Activated naive CD8-positive, alpha-beta T cell treated with anti-CD3 and anti-CD28 coated beads, Interleukin-2, amount 50 U/mL, for 16 hours (primary cell): ENCODE measurements at places on chromosomes 11 and 22.
A peak's percentile ranks its signal among the peaks of the same experiment; 100 is the strongest.

DNA sequence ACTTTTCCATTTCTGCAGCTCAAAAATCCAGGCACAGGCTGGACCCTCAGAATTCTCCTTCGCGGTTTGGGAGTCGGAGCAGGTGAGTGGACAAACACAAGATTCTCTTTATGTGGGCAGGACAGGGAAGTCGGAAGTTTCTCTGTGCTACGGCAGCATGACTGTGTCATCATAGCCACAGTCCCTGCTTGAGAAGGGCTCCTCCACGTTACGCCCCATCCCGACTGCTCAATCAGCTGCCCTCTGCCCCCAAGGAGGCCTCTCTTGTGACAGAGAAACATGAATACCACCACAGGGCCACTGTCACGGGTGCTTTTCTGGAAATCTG, 89.0 kb upstream of the SHISAL1 start:
- DNase-seq: no peak

GRCh38 chr22:37051391-37052385, at the start of gene KCTD17:
Gene KCTD17, plus strand, starts transcription at chr22:37051742. Its CDS starts 19 bp downstream, at chr22:37051761.
- peak; percentile 45 for DNase-seq

- no peak for DNase-seq
These were observed 93.8 kb downstream of the MIAT start for GRCh38 chr22:26751217-26751616.

DNA sequence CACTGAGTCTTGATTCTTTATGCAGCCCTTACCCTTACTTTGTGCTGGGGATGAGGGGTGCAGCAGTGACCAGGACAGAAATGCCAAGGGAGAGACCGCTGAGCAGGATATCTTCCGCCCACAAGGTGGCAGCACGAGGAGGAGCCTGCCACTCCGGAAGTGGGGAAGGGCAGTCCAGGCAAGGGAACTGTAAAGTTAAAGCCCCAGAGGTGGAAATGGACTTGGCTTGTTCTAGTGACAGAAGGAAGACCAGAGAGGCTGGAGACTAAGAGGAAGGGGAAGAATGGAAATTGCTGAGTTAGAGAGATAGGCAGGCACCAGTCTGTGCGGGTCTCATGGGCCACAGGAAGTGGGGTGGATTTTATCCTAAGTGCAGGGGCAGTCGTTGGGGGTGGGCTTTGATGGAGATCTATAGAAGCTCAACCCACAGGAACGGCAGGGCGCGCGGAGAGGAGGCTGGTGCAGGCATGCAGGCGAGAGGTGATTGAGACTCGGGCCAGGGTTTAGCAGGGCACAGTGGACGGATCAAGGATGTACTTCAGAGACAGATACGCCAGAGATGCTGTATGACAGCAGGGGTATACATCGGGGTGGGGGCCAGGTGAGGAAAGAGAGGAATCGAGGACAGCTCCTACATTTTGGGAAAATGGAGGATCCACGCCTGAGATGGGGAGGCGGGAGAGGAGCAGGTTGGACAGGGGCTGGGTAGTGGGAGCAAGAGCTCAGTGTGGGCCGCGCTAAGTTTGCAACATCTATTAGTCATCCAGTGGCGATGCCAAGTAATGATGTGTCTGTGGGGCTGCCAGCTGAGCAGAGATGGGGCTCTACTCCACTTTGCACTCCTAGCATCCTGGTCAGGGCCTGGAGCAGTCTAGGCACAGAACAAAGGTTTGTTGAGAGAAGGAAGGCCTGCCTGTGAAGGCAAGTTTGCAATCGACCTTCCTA, 3.3 kb upstream of the GRK2 start:
- DNase-seq: no peak

- DNase-seq: no peak
These were observed 59.6 kb downstream of the PISD start for GRCh38 chr22:31602259-31602952.

DNA sequence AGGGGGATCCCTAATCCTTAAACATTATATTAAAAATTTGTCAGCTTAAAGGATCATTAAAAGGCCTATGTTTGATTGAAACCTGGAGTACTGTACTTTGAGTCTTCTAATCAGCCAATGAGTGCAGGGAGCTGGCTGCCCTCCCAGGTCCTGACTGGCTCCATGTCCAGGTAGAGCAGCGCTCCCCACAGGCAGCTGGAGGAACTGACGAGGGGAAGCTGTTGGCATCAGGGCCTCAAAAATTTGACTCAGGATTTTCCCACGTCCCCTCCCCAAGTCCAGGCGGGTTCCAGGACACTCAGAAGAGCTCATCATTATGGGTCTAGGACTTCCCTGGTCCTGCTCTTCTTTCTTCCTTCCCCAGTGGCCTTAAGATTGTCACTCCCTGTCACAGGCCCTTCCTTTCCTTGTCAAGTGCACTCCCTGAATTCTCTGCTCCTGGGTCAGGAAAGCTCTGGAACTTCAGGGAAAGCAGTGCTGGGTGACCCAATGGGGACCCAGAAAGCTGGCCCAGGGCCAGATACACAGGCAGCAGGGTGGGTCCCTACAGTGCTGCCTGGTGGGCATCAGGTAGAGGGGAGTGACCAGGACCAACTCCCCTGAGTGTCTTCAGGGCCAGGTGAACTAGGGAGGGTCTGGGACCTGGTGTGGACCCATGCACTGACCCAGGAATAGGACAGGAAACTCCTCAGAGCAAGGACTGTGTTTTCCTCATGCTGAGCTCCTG, 65.5 kb downstream of the GGTLC2 start:
- no peak for DNase-seq

GRCh38 chr22:47051441-47052071, 289.1 kb downstream of the TBC1D22A start:
- no peak for DNase-seq

- DNase-seq: no peak
These were observed 78.4 kb downstream of the IGLL1 start for GRCh38 chr22:23501708-23502107.

DNA sequence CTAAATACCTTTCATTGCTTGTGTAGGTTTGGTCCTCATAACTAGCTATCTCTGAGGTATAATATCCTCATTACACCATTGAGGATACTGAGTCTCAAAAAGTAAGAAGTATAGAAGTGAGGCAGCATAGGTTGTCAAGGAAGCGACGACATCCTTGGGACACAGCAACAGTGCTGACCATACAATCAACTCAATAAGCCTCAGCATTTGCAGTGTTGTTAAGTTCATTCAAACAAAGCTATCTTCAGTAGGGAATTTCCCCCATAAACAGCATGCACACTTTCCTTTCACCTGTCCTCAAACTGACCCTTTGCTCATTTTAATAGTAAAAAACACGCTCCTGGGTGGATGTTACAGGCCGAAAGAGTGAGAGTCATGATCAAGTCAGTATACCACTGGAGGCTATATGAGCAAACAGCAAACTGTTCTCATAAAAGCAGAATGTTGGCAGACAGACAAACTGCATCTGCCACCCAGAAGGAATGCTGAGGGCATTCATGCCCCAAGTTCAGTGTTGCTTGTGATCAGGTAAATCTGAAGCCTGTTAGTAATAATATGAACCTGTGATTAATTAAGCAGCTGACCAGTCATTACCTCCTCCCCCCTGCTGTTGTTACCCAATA, 756.2 kb upstream of the TENM4 start:
- DNase-seq: no peak

DNA sequence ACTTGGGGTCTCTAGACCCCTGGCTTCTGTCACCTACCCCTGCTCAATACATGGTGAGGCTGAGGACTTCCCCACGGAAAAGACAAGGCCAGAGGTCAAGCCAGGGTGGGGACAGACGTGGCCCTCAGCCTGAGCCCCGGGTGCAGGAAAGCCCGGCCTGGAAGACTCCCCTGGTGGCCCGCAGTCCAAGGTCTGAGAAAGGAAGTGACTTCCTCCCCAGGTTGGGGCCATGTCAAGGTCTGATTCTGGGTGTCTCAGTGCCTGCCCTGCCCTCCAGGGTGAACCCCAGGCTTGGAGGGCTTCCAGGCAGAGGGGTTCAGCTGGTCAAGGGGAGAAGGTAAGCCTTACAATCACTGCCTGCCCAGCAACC, 3.9 kb downstream of the CTSD start:
- no peak for DNase-seq

DNA sequence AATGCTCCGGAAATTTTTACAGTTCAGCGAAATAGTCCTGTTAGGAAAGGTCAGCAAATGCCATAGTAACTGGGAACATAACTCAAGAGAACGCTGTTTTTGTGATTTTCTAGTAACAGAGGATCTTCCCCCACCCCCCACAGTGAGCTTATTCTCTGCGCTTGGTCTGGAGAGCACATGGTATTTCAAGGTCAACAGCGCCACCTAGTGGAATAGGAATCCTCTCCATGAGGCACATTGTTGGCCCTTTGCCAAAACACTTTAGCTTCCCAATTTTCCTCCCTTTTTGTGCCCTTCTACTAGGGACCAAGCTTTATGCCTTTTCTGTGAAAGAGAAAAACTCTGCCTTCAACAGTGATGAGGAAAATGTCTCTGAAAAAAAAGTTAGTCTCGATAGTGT, 13.2 kb upstream of the OR4C12 start:
- no peak for DNase-seq

DNA sequence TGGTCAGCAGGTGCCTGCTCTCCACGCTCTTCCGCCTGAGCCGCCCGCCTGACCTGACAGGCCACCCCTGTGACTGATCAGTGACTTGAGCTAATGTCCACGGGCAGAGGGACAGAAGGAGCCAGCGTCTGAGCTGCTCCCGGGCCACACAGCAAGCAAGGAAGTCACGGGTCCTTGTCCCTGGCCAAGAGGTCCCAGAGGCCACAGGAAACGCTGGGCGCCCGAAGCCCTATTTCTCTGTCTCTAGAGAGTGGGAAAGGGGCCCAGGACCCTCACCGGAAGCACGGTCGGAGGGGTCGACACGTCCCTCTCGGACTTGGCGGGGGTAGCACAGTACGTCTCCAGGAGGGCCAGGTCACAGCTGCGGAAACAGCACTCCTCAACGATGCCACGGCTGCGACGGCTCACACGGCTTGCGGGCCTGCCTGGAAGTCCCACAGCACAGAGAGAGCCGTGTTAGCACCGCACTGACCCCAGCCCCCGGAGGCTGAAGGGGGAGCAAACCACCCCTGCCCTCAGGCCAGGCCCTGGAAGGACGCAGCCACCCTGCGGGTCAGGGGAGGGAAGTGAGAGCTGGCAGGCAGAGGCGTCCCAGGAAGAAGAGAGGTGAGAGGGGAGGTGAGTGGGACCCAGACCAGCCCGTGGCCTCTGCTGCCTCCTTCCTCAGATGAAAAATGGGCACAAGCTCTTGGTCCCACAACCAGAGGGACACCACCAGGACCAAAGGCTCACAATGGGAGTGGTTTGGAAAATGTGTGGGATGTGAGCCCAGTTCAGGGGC, 5.8 kb downstream of the IGF2 start:
- DNase-seq: no peak

GRCh38 chr11:111167666-111168065, 77.9 kb upstream of the POU2AF2 start:
- no peak for DNase-seq

DNA sequence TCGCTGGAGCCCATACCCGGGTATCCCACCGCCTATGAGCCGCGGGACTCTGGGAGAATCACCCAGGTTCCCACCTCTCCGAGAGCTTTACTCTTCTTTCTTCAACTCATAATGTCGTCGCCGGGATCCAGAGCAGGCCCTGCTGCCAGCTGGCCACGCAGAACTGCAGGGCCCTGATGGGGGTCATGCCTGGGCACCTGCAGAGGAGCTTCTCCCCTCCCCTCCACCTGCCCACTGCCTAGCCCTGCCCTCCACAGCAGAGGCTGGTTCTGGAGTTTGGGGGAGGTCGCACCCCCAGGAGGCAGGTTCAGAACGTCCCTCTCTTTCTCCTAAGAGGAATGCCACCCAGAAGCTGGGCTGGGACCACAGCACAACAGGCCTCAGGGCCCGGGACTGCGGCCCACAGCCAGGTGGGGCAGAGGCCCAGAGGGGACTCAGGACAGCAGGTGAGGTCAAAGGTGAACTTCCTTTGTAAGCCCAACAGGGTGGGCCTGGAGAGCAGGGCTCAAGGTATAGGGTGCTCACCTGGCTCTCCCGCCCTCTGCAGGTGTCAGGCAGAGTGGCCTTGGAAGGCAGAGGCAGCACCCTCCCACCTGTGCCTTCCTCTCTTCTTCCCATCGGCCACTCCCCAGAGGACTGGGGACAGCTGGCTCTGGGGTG, 1.9 kb downstream of the SLC25A45 start:
- no peak for DNase-seq

GRCh38 chr22:27752771-27753170, 48.8 kb downstream of the MN1 start:
- DNase-seq: no peak

- no peak for DNase-seq
These were observed 15.4 kb downstream of the P2RY6 start for GRCh38 chr11:73287400-73288101.

DNA sequence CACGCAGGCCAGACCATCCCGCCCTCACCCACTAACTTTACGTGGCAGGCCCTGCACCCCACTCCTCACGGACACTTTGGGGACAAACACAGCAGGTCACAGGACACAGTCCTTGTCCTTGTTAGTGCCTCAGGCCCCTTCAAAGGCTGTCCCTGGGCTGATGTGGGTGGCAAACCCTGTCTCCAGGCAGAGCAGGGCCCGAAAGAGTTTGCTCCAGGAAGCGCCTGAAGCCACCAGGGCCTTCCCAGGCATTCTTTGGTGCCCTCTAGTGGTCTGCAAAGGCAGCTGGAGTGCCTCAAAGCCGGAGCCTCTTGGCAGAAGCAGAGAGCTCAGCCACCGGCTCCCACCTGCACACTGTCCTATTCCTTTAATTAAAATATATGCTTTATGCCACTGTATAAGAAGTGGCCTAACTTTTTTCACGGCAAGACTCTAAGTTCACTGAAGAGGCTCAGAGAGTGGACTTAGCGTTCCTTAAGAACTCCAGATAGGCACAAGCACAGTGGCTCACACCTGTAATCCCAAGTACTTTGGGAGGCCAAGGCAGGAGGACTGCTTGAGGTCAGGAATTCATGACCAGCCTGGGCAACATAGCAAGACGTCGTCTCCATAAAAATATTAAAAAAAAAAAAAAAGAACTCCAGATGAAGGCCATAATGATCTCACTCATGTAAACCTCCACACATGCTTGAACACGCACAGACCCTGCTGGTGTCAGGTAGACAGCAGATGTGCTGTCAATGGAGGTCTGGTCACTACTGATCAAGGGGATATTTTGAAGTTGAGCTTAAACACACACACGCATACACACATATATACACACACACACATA, 11.1 kb downstream of the TXN2 start:
- peak; percentile 70 for DNase-seq

GRCh38 chr22:20244691-20245576, 23.2 kb downstream of the RTN4R start:
- DNase-seq: no peak

- DNase-seq: no peak
These were observed 44.4 kb upstream of the CLMP start for GRCh38 chr11:123239191-123240150.

DNA sequence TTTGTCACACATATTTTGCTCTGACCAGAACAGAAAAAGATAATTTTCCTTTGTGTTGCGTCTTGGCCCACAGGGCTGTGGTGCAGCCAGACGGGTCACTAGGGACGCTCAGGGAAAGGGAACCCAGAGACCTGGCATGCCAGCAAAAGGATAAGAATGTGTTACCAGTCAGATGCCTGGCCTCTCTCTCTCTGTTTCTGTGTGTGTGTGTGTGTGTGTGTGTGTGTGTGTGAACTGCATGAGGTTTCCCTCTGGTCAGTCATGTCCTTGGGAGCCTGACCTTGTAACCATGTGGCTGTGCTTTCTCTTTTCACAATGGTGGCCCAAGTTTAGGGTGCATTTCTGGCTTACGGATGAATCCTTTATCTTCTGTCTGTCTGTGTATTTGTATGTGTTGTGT, 25.4 kb downstream of the CCKBR start:
- no peak for DNase-seq
